ENCODE measurements at places on chromosomes 1 and 21.

DNA sequence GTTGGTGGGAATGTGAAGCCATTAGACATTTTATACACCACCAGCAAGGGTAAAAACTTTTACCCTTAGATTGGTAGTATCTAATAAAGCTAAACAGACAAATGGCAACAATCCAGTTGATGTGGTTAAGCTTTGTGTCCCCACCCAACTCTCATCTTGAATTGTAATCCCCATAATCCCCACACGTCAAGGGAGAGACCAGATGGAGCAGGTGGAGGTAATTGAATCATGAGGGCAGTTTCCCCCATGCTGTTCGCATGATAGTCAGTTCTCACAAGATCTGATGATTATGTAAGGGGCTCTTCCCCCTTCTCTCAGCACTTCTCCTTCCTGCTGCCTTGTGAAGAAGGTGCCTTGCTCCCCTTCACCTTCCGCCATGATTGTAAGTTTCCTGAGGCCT lies 602.3 kb downstream of the NUF2 start:
- DNase-seq = no peak

DNA sequence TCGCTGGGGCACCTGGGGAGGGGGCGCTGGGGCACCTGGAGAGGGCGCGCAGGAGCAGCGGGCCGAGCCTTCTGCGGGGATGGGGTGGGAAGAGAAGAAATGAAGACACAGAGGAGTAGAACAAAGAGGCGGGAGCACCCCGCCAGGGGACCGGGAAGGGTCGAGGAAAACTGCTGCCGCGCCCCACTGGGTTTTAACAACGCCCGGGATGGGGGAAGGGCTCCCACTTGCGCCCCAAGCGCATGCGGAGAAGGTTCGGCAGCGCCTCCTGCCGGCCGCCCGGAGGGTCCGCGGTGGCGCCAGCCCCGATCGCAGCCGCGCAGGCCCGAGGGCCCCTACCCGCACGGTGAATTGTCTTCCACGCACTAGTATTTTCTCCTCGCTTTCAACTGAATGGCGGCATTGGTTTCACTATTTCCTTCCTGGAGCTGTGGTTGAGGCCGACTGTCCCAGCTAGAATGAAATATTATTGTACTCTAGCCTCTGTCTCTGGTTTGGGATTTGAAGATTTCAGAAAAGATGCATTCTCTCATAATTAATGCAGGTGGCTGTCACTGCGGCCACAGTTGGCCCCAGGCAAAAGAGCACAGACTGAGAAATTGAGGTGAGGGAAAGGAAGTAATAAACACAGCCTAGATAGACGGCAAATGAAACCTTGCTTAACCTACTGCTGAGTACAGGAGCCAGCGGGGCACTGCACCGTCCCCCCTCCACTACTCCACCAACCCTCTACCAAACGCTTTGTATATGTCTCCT lies 57.3 kb downstream of the MAB21L3 start:
- DNase-seq = peak; percentile 34

DNA sequence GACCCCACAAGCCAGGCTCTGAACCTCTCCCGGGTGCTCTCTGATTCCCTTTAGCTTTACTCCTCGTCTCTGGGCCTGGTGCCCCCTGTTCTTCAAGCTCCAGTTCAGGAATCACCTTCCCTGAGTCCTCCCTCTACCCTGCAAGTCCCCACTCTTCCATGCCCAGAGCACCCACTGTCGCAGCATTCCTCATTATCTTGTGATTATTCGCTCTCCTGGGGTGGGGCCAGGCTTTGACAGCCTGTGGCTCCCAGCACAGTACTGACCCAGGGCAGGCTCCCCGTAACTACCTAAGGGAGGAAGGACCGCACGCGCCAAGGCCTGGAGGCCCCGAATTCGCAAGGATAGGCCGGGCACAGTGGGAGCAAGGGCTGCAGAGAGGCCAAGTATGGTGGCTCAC lies 734 bp upstream of the C1orf210 start:
- DNase-seq = no peak

DNA sequence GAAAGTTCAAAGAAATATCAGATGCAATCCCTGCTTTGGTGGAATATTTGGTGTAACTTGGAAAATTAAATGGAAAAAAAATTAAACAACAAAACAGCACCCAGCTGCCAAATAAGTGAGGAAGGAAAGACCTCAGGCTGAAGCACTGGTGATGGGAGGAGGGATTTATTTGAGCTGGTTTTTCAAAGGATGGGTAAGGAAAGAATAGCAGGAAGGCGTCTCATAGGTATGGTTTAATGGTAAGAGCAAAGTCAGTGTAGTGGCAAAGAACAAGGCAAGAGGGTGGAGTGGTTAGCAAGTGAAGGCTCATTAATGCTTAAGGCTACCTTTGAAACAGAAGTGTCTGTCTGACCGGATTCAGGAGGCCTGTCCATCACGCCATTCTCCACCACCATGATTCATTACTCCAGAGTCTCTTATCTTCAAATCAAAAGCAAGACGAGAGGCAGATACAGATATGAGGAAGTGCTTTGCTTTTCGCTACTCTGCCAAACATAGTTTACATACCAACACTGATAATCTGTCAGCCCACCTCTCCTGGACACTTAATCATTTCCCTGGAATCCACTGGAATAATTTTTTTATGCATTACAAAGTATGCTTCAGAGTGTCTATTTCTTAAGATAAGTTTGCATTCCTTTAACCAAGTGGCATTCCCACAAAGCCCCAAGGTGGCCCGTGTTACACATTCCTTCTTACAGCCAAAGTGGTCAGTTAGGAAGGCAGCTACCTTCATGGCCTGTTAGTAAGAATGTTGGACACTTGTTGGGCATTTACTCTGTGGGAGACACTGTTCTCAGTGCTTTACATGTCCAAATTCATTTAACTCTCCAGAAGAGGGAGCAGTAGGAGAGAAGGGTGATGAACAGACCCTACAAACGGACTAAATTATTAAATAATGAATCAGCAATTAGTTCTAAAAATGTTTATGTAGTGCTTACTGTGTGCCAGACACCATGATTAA lies 146.6 kb downstream of the ROR1 start:
- DNase-seq = no peak

DNA sequence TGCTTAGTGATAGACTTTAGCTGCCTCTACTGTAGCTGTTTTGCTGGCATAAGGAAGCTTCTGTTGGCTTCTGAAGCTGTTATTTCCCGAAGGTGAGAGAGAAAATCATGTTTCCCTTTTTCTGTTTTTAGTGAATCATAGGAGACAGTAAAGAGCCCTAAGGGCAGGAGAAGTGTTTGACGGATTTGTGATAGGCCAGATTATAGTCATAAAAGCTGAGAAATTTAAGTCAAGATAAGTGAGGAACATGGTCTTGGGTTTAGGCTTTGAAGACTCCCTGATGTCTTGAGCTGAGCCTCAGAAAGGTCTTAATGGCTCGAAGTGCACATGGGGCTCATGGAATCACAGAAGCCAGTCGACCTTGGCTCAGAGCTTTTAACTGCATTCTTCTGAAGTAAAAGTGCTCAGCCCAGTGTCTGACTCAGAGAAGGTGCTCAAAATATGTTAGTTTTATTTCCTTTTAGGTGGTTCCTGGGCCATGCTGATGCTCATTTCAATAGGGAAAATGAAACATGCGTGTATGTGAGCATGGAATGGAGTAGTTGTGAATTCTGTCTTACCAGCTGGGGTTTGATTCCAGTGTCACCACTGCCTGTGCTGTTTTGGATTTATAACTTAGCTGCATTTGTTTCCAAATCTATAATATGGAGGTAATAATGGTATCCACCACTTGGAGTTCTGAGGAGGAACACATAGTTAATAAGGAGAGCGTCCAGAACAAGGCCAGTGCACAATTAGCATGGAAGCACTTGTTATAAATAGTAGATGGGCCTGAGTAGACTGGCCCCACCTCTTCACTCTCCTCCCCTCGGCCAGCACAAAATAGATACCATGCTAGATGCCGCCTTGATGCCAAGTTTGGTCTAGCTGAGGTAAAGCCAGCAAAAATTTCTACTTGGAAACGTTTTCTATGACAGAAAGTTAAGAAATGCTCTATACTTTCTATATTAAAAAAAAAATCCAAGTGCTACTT lies 99.2 kb downstream of the C1orf21 start:
- DNase-seq = no peak

GRCh38 chr21:44084496-44085241 lies 22.5 kb upstream of the PWP2 start:
- DNase-seq = no peak

- no peak for DNase-seq
Observed at GRCh38 chr1:16249596-16250241, 12.7 kb upstream of the CPLANE2 start.

DNA sequence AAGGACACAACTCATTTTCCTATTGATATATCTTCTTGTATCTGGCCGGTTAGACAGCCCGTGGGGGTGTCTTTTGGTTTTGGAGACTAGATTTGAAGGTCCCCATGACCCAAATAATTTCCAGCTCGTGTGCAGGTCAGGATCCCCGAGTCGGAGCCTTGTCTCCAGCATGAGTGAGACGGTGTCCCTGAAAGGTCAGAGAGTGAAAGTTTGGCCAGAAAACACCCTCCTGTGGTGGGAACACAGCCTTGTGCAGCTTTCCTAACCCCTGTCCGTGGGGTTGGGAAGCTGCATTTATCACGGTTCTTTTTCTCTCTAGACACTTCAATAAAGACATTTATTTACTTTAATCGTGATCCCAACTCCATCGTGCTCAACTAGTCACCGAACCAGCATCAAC lies 17.6 kb downstream of the COQ8A start:
- no peak for DNase-seq

GRCh38 chr1:6727535-6727934 lies 25.9 kb upstream of the DNAJC11 start:
- DNase-seq = peak; percentile 34

DNA sequence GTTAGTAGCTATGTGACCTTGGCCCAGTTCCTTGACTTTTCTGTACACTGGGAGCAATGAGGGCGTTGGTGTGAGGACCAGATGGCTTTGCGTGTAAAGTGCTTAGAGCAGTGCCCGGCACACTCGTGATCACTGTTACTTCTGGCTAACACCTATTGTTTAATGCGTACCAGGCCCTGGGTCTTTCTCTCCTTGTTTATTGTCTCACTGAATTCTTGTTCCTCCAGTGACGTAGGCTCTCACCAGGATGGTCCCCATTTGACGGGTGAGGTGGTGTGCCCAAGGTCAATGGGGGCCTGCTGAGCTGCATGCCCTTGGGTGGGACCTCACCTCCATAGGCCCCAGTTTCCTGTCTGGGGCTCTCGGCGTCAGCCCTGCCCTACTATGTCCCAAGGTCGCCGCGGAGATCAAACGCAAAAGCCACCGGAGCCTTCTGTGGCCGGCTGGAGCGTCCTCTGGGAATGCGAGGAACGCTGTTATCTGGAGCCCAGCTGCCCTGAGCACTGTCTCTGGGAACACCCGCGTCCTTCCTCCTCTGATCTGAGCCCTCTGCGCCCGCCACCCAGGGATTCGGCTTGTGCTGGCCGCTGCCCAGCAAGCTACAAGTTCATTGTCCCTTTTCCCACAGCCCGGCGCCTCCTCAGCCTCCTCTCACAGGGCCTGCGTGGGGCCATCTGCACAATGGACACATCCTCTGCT lies 28.9 kb downstream of the ALPL start:
- no peak for DNase-seq

DNA sequence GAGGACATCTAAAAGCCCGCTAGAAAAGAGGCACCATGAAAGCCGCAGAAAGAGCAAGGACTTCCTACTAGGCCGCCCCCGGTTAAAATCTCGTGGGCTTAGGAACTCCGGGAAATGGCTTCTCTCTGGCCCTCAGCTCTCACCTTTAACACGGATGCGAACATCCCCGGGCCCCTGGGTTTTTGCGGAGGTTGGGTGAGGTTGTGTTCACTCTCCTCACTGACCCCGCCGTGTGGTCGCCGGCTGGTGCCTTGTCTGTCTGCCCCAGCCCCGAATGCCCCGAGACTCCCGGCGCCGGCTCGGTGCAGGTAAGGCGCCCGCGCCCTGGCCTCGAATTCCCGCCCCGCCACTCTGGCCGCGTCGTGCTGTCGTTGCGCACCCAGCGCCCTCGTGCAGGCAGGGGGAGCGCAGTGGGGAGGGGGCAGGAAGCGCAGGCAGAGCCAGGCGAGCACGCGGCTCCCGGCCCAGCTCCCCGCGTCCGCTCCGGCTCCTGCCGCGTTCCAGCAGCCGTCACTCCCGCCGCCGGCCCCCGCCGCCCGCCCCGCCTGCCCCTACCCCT lies at the start of gene SHISAL2A:
Gene SHISAL2A, plus strand, starts transcription at position 437 of the 559 bp plus-strand sequence. CDS start 326 bp downstream, outside the sequence.
- no peak for DNase-seq

DNA sequence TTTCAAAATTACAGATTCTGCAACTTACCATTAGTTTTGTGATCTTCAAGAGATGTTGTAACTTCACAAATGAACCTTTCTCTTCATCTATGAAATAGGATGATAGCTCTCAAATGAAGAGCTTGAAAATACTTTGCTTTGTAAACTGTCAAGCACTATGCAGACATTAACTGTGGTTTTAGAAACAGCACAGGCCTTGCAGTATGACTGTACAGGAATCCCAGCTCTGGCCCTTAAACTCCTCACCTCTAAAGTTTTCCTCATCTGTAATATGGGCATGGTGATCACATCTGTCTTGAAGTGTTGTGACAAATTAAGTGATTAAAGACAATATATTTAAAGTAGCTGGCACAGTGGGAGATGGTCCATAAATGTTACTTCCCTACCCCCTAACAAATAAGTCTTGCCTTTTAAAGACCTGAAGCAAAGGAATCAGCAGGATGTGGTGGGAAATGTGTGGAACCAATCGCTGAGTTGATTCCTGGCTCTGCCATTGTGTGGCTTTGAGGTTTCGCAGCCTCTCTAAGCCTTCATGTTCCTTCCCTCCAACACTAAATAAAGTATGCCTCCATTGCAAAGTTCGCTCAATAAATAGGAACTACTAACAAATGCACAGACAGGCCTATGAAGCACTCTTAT lies 5.5 kb upstream of the PTP4A2 start:
- DNase-seq = no peak

GRCh38 chr1:200252531-200252930 lies 157.3 kb downstream of the ZNF281 start:
- no peak for DNase-seq

DNA sequence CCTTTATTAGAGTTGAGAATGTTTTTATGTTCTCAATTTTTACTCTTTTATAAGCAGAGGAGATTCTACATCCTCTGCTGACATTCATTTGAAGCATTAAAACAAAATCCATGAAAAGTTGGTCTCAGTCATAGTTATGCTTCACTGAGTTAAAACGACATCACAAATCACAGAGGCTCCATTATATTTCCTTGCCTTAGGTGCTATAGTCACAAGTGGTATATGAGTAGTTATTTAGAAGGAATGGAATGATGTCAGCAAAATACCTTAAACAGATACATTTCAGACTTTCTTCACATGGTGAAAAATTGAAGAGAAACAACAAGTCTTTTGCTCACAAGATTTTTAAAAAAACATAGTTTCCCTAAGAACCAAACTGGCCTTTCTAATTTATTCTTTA lies 11.7 kb upstream of the METTL13 start:
- no peak for DNase-seq

- DNase-seq = no peak
Observed at GRCh38 chr1:186754542-186755145, 74.1 kb upstream of the PLA2G4A start.

- no peak for DNase-seq
Observed at GRCh38 chr1:224594851-224595250, 21.3 kb upstream of the CNIH3 start.

DNA sequence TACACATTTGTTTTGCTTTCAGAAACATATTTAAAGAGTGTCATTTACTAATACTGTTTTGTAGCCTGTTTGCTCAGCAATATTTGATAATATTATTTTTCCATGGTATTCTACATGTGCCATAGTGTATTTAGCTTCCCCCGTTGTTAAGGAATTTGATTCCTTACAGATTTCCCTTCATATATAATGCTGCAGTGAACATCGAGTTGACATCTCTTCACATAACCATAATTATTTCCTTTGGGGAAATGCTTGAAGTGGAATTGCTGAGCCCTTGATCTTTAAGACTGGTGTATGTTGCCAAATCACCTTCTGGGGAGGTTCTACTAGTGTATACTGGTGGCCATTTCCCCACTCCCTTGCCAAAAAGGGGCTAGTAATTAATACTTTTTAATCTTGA lies 42.6 kb downstream of the FAM163A start:
- no peak for DNase-seq
